ENCODE measurements at places on chromosomes 16 and 17.

GRCh38 chr16:15055141-15056053 is 477 bp downstream of the NTAN1 start:
- DNase-seq: no peak

DNA sequence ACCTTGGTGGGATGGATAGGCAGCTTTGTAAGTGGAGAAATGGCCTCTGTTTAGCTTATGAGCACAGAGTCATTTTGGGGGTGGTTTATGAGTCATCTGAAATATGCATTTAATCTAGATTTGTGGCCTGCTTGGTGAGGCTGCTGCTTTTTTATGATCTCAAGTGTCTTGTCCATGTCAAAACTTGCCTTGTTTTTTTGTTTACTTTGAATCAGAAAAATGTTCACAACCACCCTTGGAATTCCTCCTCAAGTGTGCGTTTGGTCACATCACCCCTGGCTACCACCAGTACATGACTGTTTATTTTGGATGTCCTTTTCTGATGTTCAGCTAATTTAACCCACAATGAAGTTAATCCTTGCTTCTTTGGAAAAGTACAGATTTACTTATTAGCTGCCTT is 64.6 kb downstream of the FTO start:
- no peak for DNase-seq

DNA sequence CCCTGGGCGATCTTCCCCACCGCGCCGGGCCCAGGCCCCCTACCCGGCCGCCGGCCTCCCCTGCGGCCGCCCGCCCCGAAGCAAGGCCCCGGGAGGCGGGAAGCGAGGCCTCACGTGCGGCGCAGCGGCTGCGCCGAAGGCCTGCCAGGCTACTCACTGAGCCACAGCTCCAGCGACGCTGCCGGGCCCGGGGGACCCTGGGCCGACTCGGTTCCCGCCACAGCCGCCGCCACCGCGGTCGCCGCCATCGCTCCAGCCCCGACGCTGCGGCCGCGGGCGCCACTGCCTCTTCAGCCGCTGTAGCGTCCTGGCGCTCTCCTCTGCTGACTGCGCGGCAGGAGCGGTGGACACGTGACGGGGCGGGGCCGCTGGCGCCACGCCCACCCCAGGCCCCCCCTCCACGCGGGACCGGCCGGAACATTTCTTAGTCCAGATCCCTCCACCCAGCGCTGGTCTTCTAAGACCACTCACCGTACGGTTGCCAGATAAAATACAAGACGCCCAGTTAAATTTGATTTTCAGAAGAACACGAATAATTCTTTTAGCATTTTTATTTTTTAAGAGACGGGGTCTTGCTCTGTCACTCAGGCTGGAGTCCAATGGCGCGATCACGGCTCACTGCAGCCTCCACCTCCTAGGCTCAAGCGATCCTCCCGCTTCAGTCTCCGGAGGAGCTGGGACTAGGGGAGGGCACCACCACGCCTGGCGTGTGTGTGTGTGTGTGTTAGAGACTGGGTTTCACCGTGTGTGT is at the start of gene GGA2:
GGA2 (minus strand) TSS at position 331 of the 751 bp plus-strand sequence; CDS start at position 248, 83 bp downstream.
- peak; percentile 81 for DNase-seq

- DNase-seq: no peak
Observed at GRCh38 chr17:43935926-43936261, 6.4 kb downstream of the PPY start.

DNA sequence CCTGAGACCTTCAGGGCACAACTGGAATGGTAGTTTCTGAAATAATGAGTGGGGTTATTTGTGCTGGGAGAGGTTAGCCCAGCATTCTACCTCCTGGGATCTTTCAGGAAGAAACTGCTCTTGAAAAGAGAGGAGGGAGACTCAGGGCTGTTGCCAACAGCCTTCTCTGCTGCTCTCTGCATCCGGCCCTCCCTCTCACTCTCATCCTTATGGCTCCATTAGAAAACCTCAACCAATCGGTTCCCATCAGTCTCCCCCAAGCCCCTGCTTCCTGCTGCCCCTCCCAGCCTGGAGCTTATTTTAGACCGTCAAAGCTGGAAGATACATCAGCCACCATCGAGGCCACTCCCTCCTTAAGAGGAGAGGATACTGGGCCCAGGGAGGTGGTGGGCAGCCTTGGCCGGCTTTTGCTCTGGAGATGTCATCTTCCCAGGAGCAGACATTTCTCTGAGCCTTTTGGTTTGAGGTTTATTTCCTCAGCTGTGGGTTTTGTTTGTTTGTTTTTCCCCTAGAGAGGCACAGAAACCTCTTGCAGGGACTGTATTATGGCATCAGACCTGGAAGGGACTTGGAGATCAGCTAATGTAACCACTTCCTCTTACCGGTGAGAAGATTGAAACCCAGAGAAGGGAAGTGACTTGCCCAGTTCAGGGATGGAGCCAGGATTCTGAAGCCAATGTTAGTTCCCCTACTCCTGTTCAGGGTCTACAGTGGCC is 2.7 kb downstream of the MPRIP start:
- peak; percentile 30 for DNase-seq

DNA sequence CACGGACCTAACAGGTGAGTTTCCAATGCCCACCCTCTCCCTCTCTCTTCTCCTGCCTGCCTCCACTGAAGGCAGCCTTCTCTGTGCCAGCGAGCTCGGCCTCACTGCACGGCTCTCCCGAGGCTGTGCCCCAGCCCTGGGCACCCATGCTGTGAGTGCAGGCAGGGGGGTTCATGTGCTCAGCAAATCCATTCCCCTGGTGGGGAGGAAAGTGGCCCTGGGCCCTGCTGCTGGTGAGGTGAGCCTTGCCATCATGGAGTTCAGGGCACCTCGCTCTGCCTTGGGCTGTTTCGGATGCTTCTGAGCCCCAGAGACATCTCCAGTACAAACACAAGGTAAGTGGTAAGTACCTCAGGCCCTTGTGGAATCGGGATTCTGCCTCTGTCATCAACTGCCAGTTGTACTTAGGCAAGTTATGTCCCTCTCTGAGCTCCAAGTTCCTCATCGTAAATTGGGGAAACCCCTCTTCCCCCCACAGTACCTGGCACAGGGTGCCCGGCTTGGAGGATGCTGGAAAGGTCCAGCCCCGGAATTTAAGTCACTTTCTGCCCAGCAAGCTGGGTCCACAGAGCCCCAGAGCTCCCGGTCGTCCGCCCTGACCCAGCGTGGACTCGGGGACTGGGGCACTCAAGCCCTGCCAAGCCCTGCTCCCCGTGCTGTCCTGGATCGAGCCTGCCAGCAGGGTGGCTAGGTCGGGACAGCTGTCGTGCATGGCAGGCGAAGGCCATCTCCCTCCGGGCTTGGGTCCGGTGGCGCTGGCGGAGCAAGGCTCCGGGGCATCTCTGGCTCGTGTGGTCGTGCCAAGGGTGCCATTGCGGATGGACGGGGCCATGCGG is 684 bp upstream of the NUDT16L1 start:
- peak; percentile 13 for DNase-seq

DNA sequence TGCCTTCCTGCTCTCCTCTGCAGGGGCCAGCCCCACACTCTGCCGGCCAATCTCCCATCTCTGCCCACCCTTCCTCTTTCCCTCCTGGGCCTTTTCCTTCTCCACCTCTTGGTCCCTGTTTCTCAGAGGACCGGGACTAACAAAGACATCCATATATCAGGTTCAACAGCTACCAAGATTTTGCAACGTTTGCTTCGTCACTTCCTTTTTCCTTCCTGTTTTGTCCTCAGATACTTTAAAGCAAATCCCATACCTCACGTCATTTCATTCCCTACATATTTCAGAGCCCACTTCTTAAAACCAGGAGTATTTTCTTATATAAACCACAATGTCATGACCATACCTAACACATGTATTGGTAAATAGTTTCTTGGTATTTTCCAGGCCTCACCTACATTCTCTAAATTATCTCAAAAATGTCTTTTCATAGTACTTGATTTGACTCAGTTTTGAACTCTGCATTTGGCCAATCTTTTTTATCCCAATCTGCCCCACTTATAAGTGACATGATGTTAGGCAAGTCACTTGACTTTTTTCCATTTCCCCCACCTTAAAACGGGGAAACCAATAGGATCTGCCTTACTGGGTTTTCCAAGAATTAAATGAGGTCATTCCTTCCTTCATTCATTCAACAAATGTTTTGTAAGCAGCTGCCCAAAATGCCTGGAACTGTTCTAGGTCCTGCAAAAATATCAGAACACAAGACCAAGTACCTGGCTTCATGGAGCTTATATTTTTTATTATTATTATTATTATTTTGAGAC is 7.2 kb upstream of the USP10 start:
- DNase-seq: no peak

- DNase-seq: no peak
Observed at GRCh38 chr17:82092628-82092994, 5.4 kb downstream of the FASN start.

DNA sequence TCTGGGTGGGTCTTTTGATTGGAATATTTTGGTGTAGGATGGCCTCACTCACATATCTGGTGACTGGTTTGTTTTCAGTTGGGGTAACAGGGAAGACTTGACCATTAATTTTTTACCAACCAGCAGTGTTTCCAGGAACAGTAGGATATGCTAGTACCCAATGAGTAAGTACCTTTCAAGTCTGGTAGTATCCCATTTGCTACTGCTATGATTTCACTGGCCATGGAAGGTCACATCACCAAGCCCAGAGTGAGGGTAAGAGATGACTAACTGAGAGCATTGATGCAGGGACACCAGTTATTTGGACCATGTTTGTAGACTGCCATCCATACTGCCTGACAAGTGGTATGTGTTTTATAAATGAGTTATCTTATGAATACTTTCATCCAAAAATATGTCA is 277.7 kb downstream of the MAP2K6 start:
- no peak for DNase-seq

DNA sequence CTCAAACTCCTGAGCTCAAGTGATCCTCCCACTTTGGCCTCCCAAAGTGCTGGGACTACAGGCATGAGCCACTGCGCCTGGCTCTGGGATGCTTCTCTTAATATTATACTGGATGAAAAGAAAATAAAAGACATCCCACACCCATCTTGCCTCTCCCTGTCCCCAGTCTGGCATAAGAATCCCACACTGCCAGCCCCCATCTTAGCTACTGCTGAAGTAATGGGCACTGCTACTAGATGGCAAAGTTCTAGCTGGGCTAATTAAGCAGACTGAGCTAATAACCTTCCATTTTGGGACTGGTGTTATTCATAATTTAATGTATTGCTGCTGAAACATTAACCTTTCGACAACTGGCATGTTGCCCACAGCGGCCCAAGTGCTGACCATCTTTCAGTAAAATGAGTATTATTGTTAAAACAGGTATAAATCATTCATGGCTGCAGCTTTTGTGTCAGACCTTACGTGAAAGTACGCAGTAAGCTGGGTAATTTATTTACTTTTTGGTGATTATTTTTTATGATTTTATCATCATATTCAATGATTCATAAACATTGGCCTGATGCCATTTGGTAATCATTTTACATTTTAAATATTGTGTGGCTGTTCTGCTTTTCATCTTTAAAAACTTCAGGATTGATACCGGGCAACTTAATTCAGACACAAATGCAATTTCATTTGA is 47.4 kb upstream of the ZFHX3 start:
- DNase-seq: no peak

DNA sequence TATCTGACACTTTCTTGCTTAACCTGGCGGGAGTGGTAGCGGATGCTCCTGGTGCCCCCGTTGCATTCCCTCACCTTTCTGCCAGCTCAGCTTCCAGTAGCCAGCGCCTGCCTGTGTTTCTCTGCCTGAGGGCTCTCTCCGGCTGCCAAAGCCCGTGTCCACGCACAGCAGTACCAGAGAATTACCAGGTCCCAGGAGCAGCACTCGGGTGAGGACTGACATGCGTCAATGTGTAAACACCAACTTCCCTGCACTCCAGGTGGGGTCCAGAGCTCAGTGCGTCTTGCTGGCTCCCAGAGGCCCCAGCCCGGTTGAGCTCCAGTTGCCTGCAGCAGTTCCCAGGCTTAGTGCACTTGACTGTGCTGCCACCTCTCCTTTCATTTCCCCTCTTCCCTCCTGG is 54.8 kb downstream of the CDH13 start:
- no peak for DNase-seq

GRCh38 chr16:81755915-81756614 is 23.0 kb upstream of the PLCG2 start:
- no peak for DNase-seq

DNA sequence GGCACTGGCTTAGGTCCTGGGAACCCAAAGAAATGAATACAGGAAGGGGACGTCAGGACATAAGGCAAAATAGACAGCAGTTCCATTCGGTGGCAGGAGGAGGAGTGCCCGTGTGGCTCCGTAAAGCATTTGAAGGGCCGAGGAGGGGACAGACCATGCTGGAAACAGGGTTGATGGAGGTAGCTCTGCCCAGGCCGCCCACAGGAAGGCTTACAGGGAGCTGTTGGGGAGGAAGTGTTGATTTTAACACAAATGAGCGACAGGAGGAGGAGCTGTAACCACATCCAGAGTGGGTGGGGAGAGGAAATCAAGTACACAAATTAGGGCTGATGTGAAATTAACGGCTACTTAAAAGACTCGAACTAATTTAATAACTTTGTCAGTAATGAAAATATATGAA is 54.6 kb downstream of the RBFOX3 start:
- peak; percentile 34 for DNase-seq

DNA sequence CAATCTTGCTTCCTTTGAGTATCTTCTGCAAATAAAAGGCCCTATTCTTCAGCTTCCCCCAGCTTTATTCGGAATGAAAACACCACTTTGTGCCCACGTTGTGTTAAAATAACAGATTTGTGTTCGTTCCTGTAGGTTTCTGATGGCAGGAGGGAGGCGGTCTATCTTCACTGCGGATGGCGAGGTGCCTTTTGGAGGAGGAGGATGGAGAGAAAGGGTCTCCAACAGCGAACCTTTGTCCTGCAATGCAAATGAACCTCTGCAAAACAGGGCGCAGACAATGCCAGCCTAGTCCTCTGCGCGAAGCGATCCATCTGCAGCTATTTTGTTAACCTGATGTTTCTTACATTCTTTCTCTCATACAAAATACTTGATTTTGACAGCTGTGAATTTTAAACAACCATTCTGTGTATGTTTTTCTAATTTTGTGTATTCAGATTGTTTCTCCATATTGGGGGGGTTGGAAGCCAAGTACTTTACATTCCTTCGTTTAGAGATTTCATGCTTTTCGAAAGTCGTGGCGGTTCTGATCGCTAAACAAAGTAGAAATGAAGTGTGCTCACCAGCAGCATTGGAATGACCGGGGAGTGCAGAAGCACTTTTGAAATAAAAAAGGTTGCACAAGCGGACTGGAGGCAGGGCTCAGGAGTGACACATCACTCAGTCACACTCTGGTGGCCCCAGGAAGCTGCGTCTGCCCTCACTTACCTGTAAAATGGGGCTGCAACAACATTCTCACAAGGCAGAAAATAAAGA is 279.0 kb upstream of the IRX5 start:
- no peak for DNase-seq

DNA sequence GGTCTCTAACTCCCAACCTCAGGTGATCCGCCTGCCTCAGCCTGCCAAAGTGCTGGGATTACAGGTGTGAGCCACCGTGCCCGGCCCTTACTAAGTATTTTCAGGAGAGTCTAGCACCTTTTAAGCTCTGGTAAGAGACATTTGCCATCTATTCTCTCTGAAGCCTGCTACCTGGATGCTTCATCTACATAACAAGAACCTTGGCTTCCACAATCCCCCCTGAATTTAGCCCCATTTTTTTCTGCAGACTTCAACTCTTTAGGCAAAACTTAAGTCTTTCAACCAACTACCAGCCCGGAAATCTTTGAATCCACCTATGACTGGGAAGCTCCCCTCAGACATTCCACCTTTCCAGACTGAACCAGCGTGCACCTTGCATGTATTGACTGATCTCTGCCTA is 14.0 kb upstream of the UBE2I start:
- DNase-seq: no peak
